ENCODE measurements at places on chromosomes 16 and 17.

DNA sequence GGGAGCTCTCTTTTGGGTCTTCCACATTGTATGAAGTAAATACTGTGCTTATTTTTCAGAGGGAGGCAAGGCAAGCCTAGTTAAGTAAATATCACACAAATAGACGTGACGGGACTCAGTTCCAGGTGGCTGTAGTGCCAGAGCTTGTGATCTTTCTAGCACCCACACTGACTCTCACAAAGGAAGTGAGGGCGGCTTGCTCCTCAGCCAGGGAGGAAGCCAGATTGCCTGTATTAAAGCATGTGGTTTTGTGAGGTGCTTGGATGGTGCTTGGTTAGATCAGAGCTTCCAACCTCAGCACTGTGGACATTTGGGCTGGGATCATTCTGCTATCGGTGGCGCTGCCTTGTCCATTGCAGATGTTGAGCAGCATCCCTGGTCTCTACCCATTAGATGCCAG is 80.1 kb downstream of the VAT1L start:
- DNase-seq, result no peak

- DNase-seq, result no peak
Observed at GRCh38 chr17:45261577-45262515, at the start of gene SPATA32. SPATA32 (minus strand) TSS chr17:45262094; CDS start chr17:45262016, 78 bp downstream.

DNA sequence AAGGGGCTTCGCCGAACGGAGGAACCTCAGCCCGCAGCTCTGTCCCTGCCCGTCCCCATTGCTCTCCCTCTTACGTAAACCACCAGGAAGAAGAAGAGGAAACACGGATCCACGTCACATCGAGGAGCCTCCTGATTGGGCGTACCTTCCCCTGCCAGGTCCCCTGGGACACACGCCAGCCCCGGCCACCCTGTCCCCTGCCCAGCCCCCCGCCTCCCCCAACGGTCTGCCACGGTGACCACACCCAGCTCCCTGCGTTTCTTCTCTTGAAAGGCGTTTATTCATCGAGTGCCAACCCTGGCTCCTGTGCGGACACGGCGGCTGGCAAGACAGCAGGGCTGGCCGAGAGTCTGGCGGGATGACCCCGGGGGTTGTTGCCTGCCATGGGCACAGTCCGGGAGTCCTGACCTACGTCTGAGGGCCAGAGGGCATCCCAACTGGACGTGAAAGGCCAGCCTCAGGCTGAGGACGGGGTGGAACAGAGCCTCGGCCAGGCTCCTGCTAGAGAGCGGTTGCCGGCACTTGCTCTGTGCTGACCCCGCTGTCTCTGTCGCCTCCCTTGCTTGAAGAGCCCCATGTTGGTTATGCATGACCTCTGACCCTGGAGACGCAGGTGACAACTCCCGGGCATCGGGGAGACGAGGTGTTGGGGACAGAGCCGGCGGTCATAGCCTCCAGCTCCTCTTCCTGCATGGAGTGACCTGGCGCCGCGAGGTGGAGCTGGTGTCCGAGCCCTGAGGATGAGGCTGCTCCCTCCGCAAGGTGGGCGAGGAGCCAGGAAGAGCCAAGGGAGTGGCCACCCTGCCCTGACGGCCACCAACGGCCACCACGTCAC is 40.5 kb upstream of the ACSF3 start:
- no peak for DNase-seq

DNA sequence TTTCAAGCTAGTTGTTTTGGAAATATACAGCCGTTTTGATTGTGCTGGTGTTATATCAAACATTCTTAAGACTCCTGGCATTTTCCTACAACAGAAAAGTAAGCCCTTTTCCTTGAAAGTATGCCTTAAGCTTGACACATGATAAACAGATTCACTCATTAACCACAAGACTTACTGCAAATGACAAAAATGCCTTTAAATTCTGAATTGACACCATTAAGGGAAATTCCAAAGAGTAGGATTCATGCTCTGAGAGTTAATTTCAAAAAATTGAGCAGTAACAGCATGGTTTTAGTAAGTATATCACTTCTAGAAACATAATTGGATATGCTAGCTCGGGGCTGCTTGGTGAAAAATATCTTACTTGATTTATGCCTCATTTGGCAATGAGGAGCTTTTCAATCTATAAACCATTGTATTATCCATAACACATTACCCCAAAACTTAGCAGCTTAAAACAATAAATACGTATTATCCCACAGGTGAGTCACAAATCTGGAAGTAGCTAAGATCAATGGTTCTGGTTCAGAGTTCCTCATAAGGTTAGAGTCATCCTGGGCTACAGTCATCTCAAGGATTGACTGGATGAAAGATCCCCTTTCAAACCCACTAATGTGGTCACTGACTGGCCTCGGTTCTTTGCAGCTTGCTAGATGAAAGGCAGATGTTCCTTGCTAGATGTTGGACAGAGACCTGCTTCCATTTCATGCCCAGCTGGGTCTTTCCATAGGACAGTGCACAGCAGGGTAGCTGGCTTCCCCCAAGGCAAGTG is 8.2 kb upstream of the PHAF1 start:
- no peak for DNase-seq

GRCh38 chr16:871562-872345 is 71.2 kb upstream of the GNG13 start:
- DNase-seq, result no peak

GRCh38 chr16:22786691-22787090 is 27.3 kb upstream of the HS3ST2 start:
- DNase-seq, result no peak

- DNase-seq, result no peak
Observed at GRCh38 chr17:37844158-37844976, 79.8 kb upstream of the TBC1D3K start.

DNA sequence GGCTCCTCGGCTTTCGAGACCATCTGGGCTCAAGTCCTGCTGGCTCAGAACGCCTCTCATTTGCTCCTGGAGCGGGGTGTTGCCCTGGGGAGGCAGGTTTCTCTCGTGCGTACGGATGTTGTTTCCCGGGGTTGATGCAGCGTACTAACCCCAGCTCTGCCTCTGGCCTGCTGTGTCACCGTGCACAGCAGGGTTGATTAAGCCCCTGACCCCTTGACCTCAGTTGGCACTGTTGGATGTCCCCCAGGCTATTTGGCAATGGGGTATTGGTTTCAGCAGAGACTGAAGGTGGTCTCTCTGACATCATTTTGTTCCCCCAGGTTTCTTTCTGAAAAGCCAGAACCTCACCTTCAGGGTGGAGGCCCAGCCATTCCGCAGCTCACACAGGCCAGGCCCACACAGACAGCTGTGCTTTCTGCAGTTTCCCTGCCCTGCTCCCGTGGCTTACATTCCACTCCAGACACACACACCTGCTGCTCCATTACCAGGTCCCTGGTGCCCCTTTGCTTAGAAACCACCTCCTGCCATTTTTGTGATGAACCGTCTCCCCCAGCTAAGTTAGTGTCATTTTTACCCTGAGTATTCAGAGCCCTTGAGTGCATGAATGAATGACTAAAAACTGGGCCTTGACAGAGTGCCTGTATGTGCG is 233.5 kb downstream of the CCDC182 start:
- no peak for DNase-seq

DNA sequence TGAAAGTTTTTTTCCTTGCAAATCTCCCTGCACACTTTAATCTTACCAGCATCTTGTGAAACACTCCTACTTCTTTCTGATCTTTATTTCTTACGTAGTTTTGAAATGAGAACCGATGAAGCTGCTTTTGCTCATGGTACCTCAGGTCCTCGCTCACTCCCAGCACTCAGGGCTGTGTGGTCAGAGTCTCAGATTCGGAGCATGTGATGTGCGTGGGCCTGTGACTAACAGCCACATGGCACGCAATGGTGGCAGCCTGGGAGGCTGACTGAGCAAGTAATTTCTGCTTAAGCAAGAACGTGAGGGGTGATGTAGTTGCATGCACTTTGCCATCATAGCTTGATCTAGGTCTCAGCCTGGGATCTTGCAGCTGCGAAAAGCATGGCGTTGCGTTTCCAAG is 624.3 kb downstream of the MAF start:
- no peak for DNase-seq

DNA sequence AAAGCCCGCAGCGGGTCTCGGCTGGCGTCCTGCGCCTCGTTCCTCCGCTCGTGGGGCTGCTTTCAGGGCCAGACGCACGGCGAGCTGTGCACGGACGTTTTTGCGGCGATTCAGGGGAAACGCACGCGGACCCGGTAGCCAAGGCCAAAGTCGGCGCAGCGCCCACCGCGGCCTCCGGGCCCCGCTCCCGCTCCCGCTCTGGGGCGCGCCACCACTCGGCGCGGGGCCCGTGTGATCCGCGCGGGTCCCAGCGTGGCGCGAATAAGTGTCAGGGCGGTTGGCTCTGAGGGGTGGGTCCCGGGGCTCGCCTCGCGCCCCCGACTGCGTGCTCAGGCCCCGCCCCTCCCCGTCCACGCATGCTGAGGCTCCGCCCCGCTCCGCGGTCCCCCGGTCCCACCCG is 694 bp upstream of the TBCD start:
- DNase-seq, result no peak

DNA sequence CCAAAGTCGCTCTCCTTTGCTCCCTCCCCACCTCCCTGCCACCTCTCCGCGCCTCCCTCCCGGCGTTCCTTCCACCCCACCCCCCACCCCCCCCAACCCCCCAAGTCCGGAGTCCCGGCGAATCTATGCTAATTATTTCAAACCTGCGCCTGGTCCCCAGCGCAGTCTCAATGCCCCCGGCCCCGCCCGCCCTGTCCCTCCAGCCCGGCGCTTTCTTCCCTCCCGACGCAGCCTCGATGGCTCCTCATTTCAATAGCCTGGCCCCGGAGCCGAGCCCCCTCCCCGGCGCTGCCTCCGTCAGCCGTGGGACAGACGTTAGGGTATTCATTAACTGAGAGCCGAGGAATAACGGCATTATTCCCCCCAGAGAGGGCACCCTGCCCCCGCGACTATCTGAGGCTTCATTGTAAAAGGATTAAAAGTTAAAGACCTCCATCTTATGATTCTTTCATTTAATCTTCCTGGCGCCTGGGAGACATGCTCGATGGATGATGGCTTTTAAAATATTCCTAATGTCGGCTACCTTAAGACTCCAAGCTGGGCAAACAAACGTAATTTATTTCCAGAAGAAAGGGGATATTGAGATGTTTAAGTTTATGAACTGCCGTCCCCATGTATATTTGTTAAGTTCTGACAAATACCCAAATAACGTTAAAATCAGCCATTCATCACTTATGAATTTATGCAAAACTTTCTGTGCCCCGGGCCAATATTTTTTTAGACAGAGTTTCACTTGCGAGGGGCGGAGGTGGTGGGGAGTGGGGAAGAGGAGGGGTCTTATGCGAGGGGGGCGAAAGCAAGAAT is 3.4 kb downstream of the NOG start:
- DNase-seq, result no peak

GRCh38 chr16:14351647-14352046 is 278.4 kb downstream of the PARN start:
- no peak for DNase-seq

DNA sequence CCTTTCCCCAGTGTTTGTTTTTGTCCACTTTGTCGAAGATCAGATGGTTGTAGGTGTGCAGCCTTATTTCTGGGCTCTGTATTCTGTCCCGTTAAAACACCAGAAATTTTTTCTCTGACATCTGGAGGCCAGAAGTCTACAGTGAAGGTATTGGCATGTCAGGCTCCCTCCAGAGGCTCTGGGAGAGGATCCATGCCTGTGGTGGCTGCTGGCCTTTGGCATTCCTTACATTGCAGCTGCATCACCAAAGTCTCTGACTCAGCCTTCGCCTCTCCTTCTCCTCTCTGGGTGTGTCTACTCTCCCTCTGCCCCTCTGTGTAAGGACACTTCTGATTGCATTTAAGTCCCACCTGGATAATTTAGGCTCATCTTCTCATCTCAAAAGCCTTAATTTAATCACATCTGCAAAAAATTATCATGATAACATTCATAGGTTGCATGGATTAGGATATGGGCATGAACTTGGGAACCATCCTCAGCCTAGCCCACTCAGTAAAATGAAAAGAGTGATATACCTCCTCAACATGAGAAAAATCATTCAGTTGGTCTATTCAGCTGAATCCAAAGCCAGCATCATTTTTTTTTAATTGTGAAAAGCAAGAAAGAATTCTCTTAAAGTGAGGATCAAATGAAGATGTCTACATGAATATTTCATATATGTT is 78.0 kb downstream of the MAP2K6 start:
- DNase-seq, result no peak

DNA sequence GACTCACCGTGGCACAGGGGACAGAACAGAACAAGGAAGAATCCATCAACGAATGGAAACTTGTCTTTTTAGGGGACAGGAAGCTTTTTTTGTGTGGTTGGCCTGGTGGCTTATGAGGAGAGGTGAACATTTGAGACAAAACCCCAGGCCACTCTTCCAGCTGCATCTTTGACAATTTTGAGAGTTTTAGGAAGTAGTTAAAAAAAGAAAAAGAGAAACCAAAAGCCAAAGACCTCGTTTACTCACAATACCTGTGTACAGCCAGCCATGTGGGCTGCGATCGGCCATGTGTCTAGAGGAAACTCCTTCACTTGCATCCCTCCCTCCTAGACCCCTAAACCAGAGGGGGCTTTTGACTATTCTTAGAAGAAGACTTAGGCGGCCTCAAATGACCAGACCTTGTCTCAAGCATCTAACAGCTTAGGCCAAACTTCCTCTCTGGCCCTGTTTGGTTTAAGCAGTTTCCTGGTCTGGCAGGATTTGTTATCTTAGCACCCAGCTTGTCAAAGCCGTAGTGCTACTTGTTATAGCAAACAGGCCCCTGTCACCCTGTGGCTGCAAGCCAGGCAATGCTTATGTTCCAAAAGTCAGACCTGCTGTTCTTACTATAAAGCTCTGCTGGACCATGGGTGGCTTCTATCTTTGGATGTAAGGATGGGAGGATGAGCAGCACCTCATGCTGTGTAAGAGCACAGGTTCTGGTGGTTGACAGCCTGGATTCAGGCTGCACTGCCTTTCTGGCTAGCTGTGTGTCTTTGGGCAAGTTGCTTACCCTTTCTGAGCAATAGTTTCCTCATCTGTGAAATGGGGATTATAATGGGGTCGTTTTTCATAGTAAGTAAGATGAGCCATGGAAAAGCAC is 17.7 kb downstream of the KSR1 start:
- DNase-seq, result no peak

GRCh38 chr16:48386559-48387312 is 1.5 kb upstream of the SIAH1 start:
- DNase-seq, result no peak

GRCh38 chr17:977166-977565 is 2.4 kb downstream of the NXN start:
- DNase-seq, result no peak

DNA sequence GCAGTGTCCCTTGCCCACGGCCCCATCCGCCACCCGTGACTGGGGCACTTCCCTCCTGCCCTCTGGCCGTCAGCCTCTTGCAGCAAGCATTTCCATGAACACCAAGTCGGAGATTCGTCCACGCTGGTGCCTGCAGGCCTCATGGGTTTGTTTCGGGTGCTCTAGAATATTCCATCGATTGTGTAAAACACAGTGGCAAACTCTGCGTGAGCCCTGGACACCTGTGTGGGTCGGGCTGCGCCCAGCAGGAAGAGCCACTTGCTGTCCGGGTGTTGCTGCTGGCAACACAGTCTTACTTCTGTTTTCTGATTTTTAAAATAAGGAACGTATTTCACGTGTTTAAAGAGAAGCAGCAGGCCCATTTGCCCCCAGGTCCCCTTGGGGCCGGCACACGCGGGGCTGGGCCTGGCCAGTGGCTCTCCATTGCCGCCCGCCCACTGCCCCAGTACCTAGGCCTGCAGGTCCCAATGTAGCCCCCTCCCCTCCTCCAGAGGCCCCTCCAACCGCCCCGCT is 10.0 kb downstream of the CYBC1 start:
- DNase-seq, result no peak

- no peak for DNase-seq
Observed at GRCh38 chr17:78414178-78415162, 36.0 kb downstream of the PGS1 start.

All from NCI-H446 (cell line).